ENCODE measurements at places on chromosomes 7 and 10.

- no peak for DNase-seq
Observed at GRCh38 chr7:91357901-91358300, 93.7 kb downstream of the FZD1 start.

DNA sequence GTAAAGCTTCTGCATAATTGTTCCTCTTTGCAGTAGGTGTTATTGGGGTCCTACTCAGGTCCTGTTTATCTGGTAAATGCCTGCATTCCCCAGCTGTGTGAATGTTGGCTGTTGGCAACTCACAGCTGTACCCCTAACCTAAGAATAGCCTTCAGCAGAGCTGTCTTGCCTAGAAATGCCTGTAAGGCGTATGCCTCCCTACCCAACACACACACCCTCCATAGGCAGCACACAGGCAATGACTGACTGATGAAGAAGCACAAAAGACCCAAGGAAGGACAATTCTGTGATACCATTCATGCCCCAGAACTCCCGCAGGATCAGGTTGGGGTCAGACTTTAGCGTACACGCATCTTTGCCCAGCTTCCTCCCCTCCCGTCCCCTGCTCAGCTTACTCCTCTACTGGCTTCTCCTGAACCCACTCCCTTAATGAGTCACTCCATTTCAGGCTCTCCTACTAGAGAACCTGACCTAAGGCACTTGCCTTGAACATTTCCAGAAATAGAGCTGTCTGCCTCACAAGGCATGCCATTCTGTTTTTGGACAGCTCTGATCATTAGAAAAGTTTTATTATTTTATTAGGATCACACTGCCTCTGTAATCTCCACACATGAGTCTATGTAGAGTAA is 99.2 kb upstream of the PIK3CG start:
- DNase-seq, result no peak

DNA sequence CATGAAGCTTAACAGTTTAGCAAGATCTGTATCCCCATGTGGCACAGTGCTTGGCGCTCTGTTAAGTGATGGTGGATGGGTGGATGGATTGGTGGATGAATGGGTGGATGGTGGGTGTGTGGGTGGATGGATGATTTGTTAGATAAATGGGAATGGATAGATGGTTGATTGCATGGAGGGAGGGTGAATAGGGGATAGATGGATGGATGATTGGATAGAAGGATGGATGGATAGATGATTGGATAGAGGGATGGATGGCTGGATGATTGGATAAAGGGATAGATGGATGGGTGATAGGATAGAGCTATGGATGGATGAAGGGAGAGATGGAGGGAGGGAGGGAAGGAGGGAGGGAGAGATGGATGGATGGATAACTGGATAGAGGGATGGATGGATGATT is 229.7 kb downstream of the CUX1 start:
- DNase-seq, result no peak

GRCh38 chr7:50335795-50336754 is 31.6 kb downstream of the IKZF1 start:
- peak; percentile 78 for DNase-seq

DNA sequence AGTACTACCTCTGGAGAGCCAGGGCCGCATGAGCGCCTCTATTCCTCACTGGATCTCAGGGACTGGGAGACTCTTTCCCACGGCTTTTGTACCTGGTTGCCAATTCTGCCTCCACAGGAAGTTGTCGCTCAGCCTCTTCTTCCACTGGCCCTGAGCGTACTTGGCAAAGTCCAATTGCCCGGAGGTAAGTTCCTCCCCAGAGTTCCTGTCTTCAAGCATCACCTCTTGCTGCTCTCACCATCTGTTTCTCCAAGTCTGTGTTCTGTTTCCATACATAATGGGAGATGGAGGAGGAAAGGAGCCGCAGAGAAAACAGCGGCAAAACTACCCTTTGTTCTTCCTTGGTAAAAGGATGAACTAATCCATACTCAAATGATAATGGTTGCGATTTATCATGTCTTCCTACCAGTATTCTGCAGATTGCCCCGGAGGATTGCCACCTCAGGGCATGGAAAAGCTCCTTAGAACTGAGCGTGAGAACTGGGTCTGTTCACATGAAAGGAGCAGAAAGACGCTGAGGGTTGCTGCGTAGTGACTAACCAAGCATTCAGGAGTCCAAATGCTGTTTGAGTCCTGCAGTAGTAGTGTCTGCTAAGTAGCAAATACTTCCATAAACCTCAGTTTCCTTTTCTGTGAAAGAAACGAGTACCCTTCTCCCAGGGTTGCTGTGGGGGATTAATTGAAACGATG is 170.2 kb upstream of the GLI3 start:
- DNase-seq, result no peak

DNA sequence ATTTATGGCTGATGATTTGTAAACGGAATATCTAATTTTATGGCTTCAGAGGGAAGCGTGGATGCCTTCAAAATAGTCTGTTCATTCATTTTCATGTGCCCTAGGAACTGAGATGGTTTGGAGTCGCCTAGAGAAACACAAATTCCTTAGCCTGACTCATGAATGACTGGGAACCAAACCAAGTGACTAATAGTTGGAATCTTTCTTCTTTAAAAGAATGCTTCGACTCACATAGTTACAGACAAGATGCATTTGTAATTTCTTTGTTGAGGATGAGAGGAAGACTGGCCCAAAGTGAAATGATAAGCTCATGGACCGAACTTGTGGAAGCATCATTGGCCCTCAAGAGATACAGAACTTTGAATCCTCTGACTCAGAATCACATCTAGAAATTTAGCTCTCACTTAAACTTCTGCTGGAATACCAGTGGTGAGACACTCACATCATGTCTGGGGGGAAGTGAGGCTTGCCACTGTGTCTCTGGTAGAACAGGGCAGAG is 1107.2 kb downstream of the NRG3 start:
- no peak for DNase-seq

DNA sequence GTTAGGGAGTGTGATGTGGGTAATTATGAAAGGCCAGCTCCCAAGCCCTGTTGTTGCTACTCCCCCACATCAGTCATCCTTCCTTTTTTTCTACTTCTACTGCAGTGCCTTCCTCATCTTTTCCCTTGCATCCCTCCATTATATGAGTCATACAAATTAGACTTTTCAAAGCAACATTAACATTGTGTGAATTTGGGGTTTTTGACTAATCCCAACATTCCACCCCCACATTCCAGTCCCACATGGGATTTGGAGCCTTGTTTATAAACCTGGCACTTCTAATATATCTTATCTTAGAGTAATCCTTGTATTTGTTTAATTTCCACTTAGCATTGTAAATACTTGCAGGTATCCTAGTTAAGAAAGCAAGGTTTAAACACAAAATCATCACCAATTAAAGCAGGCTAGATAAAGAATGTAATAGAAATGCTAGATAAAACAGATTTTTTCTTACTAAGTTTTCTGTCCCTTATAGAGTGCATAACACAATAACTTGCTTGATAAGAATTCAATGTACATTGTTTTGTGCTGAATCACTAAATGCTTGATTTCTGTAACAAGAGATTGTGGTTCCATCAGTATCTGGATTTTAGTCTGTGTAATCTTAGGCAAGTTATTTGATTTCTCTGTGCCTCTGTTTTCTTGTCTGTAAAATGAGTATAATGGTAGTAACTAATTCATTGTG is 165.8 kb downstream of the CFTR start:
- DNase-seq, result no peak

GRCh38 chr7:138739859-138740258 is 38.7 kb upstream of the SVOPL start:
- no peak for DNase-seq

GRCh38 chr10:73043766-73044377 is 52.8 kb downstream of the P4HA1 start:
- DNase-seq, result no peak

DNA sequence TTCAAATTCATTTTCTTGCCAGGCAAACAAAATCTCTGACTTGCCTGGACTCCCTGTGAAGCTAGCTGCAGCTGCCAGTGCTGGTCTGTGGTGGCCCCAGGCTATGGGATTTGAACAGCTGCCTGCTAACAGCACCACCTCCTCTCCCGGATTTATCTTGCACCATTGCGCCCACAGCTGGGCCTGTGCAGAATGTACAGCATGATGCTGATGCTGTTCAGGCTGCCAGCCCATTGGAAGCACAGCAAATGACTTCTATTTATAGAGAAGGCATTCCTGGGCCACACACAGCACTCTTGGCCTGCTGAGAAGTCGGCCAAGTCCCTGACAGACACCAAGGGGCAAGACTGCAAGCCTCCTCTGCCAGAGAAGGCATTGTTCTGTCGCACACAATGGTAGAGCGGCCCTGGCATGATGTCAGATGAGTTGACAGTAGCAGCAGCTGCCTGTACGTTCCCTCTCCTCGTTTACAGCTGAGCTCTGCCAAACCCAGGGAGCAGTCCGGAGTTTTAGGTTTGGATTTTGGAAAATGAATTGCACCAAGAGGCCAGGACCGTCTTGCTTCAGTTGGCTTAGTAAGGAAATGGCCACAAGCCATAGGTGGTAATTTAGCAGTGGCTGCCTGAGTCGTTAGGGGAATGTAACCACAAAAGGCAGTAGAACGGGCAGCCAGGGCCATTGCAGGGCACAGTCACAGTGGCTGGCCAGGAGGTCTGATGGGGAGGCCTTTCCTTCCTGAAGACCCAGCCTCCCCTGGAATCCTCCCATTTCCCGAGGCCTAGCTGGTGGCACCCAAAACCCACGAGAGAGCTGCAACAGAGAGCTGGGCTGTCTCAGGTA is 38.5 kb downstream of the MTURN start:
- DNase-seq, result no peak

GRCh38 chr10:89837165-89838043 is 136.0 kb downstream of the KIF20B start:
- DNase-seq, result no peak

- no peak for DNase-seq
Observed at GRCh38 chr10:124003070-124003419, 90.4 kb downstream of the CHST15 start.

DNA sequence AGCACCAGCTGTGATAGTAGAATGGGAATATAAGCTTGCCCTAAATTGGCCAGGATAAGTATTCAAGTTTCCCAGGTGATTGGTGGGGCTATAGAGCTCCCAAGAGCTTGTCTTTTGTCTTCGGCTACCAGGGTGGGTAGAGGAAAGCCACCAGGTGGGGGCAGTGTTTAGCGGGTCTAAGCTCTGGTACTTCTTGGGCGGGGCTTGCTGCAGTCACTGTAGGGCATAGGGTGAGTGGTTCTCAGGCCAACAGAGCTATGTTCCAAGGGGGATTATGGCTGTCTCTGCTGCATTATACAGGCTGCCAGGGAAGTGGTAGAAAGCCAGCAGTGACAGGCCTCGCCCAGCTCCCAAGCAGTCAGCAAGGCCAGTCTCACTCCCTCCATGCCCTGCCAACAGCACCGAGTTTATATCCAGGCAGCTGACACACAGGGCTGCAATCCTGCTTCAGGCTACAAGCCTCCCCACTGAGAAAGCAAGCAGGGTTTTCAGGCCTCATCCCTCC is 110.7 kb downstream of the ZNF467 start:
- DNase-seq, result peak; percentile 8

- no peak for DNase-seq
Observed at GRCh38 chr7:141150465-141150864, 76.6 kb downstream of the TMEM178B start.

DNA sequence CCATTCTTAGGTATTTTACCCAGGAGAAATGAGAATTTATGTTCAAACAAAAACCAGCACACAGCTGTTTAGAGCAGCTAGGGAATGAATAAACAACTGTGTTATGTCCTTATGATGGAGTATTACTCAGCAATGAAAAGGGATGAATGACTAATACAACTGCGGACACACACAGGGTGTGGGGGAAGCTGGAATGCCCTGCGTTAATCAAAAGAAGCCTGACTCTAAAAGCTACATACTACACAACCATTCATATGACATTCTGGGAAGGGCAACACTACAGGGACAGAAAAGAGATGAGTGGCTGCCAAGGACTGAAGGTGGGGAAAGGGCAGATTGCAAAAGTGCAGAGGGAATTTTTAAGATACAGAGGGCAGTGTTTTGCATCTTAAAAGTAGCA is 64.0 kb downstream of the DLG5 start:
- no peak for DNase-seq

DNA sequence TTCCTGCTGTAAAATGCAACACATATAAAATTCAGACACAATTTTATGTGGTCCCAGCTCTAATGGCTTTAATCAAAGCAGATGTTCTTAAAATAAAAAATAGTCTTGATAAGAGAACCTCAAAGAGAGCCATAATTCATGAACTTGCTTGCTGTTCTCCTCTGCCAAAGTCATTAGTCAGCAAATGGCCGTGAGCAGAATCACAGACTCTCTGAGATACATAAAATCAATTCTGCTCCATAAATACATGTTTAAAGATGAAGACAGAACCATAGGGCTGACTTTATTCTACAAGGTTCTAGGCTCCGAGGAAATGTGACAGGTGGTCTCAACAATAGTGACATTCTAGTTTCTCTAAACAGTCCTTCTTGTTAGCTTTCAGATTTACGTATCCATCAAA is 29.8 kb downstream of the HSPA12A start:
- DNase-seq, result no peak

GRCh38 chr10:42783181-42783549 is 570 bp downstream of the BMS1 start:
- no peak for DNase-seq

DNA sequence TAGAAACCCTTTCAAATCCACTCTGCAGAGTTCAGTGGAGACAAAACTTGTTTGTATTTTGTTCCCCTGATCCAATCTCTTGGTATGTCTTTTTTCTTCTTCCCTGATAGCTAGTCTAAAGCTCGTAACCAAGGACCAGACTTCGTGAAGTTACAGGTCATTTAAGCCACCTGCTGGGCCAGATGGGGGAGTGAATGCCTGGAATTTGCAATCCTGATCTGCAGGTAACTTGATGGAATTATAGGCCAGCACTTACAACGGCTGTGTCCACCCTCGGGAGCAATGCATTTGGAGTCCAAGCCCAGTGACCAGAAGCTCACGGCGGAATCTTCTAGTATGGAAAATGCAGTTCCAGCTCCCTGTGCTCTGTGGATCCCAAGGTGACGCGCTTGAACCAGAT is 566.9 kb downstream of the TCERG1L start:
- DNase-seq, result no peak

GRCh38 chr7:106281585-106282318 is 3.0 kb downstream of the NAMPT start:
- no peak for DNase-seq

- DNase-seq, result no peak
Observed at GRCh38 chr7:141527076-141527475, 24.1 kb upstream of the AGK start.

DNA sequence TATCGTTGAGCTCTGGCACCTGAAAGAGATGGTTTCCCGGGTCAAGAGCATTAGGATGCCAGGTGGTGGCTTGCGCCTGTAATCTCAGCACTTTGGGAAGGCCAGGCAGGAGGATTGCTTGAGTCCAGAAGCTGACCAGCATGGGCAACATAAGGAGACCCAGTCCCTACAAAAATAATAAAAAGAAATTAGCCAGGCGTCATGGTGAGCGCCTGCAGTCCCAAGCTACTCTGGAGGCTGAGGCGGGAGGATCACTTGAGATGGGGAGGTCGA is 6.1 kb upstream of the KCP start:
- no peak for DNase-seq

Data from stimulated activated CD4-positive, alpha-beta T cell treated with anti-CD3 and anti-CD28 coated beads, Interleukin-15, amount 100 ng/mL, for 1 hour (primary cell).